ENCODE measurements at places on chromosomes 7 and 10.

GRCh38 chr7:37212556-37212955, 236.1 kb downstream of the ELMO1 start:
- no peak for DNase-seq

- DNase-seq: no peak
These were observed 17.7 kb downstream of the GOLGA7B start for GRCh38 chr10:97867220-97867800.

DNA sequence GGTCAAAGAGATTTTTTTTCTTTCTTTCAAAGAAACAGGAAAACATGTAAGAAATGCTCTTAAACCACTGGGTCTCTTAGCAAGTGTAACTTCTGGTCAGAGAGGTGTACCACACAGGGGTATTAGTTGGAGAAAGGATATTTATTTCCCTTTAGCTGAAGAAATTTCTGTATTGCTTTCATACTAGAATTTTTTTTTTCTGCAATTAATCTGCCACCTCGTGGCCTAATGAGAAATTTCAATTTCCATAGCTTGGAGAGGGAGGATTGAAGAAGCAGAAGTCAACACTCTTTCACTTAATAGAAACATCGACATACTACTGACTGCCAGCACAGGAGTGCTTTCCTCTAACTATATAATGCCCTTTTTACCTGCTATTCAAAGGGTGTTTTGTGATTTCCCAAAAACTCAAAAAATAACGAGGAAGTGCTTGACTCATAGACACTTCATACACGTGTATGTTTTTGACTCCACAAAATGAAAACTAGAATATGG, 177.6 kb upstream of the NAMPT start:
- DNase-seq: no peak

DNA sequence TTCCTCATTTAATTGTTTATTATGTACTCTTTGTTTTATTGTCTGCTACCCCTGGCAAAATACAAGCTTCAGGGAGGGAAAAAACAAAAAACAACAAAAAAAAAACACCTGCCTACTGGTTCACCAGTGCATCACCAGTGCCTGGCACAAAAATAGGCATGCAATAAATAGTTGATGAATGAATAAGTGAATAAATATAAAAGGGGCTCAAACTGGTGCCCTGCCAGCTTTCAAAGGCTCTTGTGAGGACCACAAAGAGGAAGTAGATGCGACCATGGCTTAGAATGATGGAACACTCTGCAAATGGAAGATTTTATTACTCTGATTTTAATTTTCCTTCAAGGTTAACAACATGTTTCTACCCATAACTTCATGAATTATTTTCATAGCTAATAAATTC, 213.0 kb upstream of the INHBA start:
- DNase-seq: no peak

DNA sequence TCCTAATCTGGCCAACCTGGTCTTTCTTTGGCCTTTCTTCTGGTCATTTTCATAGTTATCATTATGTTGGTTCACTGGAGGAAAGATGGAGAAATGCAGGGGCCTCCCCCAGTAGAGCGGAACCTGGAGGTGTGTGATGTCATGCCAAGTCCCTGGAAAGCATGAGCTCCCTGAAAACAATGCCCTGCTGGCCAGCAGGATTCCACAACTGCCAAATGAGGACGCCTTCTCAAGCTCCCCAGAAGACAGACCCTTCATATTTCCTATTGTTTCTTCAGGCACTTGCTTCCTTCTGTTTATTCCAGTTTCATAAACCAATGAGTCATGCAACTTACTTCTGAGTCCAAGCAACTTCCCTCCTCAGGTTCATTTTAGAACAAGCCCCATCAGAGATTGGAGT, 339.0 kb downstream of the GATA3 start:
- no peak for DNase-seq

DNA sequence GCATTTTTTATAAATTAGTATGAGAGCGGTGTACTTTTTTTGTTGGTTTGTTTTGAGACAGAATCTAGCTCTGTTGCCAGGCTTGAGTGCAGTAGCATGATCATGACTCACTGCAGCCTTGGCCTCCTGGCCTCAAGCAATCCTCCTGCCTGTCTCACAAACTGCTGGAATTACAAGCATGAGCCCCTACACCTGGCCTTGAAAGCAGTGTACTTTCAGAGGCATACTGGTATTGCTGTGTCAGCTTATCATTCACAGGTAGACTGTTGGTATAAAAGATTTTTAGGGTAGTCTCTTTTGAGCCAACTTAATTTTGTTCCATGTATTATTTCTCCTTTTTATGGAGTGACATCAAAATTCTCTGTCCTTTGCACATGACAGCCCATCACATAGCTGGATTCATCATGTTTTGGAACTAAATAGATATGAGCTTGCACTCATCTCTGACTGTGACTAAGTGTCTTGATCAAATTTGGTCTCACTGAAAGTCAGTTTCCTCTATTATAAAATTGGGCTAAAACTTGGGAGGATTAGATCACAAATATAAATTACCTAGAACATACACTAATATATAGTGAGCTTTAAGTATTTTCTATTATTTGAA, 12.4 kb downstream of the GNAT3 start:
- DNase-seq: peak; percentile 64

GRCh38 chr10:52111101-52111891, 202.8 kb upstream of the DKK1 start:
- DNase-seq: no peak

DNA sequence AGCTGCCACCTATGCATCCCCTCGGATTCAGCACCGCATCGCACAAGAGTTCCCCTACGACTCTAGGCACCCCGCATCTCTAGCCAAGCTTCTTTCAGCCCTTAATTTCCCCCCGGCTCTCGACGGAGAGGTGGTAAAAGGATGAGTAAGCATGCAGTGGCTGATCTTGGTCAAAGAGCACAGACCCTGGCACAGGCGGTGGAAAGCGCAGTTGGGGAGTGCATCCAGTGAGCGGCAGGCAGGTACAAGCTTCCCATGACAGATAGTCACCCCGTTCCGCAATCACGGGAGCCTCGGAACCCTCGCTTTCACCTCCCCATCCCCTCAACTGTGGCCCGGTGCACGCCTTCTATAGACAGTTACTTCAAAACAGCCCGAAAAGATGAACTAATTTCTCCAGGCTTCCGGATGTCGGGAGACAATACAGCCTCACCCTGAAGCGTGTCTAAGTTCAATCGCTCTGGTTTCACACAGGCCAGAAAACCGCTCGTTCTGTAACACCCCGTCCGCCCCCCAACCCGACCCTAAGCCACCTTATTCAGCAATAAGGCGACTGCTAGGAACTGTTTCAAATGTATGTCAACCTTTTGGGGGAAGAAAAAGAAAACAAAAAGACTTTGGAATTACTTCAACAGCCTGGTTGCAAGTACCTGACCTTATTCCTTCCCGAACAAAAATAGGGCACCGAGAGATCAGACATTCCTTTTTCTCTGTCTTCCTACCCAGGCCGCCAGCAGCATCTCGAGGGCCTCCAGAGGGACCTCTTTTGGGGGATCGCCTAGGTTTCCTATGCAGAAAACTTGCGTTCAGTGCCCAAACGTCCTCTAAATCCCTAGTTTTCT, 1.4 kb downstream of the RHEB start:
- DNase-seq: no peak

- no peak for DNase-seq
These were observed 3.8 kb upstream of the EIF3B start for GRCh38 chr7:2350861-2351260.

DNA sequence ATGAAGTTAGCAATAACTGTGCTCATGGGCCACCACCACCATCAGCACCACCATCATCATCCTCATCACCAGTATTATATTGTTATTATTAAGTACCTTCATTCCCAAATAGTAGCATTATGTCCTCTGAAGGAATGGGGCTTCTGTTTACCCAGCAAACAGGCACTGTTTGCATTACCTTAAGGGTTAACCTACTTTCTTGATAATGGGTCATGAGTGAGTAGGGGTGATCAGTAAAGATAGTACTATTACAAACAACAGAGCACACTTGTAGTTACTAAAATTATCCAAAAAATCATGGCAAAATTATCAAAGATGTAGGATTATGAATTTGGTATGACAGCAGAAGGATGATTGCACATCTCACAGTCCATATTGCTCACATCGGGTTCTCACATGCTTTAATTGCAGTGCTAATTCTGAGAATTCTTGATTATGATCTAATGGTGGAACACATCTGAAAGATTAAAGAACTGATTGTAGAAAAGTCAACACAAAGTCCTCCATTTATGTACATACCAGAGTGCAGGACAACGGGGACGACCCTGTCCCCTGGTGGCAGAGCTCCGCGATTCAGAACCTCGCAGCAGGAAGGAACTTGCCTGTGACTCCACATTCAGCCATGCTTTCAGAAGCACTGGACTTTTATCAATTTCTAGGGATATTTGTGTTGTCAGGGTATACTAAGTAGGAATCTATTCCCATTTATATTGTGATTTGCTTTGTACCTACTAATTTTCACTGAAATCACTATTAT, 31.0 kb downstream of the PDE1C start:
- no peak for DNase-seq

GRCh38 chr10:21496343-21497176, 28.9 kb downstream of the SKIDA1 start:
- no peak for DNase-seq

DNA sequence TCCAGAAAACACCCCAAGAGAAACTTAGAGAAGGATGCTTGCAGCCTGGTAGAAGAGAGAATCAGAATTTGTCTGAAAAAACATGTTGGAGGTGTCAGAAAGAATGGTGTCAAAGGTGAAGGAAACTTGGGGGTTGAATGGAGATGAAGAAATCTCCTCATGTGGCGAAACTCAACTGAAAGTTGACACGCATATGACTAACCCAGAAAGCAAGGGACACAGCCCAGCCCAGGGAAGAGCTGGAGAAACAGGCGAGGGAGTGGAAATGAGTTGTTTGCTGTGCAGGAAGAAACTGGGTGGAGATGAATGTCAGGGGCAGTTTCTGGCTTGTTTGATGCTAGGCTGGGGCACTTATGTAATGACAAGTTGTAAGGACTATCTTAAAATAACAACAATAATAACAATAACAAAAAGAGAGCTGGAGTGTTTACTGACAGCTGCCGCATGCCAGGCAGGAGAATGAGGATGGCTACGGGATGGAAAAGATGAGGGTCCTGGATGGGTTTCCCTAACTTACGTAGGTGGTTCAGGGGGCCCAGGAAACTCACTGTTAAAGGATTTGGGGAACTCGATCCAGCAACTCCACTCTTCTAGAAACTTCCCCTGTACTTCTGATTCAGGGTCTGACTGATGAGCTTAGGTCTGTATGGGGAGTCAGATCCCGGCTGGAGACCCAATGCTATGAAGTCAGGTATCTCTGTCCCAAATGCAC, 57.4 kb downstream of the MAP3K8 start:
- DNase-seq: no peak

GRCh38 chr10:113557424-113557862, 4.6 kb downstream of the HABP2 start:
- DNase-seq: peak; percentile 48

- DNase-seq: no peak
These were observed 548.9 kb upstream of the AUTS2 start for GRCh38 chr7:69049326-69049725.

- no peak for DNase-seq
These were observed 222.0 kb downstream of the MAD1L1 start for GRCh38 chr7:2010551-2011265.

DNA sequence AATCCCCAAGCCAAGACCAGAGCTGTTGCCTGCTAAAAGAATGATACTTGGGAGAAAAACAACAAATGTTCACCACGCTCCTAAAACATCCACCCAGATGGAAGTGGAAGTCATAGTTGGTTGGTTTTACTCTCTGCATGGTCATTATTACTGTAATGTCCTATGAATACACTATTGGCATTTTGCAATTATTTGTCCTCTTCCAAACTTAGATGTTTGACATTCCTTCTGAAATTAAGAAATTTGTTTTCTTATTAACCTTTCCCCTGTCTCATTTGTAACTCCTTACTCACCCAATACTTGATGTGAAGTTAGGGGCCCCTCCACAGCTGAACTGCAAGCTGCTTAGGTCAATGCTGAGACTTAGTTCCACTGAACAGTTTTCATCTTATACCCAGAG, 383.3 kb downstream of the INHBA start:
- no peak for DNase-seq

DNA sequence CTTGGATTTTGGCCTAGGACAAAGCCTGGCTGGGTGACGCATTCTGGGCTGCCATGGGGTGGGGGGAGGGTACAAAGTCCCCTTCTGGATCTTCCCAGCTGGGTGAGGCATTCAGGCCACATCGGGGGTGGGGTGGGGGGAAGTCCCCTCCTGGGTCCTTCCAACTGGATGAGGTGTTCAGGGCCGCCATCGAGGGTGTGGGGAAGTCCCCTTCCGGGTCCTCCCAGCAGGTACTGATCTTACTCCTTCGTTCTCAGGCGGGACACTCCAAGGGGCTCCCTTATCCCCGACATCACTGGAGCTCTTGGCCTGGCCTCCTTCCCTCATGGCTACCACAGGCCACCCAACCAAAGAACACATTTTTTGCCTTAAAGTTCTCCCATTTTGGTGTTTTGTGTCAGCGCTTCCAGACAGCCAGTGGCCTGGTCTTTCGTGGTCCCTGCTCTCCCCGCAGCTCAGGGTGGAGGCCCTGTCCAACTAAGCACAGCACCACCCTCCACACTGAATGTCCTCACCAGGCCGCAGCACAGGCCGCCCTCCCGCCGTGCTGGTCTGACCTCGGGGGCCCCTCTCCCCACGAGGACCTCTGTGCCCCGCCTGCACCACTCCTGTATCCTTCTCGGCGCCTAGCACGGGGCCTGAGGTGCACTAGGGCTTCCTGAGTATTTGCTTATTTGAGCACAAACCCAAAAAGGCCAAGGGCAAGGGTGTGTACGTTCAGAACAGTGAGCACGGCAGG, 38.5 kb downstream of the EN2 start:
- no peak for DNase-seq

DNA sequence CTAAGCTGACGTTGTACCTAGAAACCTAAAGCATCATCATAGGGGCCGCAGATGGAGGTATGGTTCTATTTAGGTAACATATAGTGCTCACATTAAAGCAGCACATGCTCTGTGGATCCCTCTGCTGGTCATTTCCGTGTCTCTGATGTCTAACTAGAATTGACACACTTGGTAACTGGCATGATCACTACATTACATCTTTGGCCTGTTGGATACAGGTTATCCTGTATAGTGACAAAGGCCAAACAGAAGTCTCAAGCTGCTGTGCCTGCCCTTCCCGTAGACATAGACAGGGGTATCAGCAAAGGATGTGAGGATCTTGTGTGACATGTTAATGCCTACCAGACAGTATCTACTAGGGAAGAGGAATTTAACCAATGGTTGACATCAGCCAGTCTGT, 51.2 kb downstream of the KIF5B start:
- DNase-seq: peak; percentile 39

- DNase-seq: no peak
These were observed 234.6 kb upstream of the CCDC6 start for GRCh38 chr10:60140651-60141632.

Measured in glomerular endothelial cell (primary cell).